ENCODE measurements at places on chromosomes 4 and X. TPM values are rescaled to one million over a fixed set of nuclear protein-coding genes. Genes with fewer than 3 reads are reported as not detected.

DNA sequence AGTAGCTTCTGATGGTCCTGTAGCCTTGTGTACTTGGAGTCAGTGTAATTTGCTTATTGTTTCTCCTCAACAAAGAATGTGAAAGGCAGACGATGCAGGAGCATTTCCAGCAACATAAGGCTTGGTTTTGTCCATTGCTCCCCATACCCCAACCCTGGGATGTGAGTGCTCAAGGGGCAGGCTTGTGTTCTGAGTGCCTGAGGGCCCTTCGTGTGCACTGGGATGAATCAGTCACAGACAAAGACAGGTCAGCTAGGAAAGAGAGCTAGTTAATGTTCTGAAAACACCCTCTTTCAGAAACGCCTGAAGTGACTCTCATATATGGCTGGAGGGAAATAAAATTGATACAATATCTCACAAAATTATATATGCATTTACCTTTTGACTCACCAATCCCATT, 59.1 kb downstream of the PRPS1 start:
- no peak for DNase-seq
- no peak overlapping the region for H3K4me3 ChIP-seq
- no peaks in the 10 kb centered on the region for H3K36me3 ChIP-seq
- no peaks in the 10 kb centered on the region for H3K4me1 ChIP-seq
- no peaks in the 10 kb centered on the region for H3K27me3 ChIP-seq
- H3K27ac ChIP-seq, result no peak overlapping the region

- DNase-seq, result no peak
- H3K27me3 ChIP-seq, result no peaks in the 10 kb centered on the region
- no peak overlapping the region for H3K27ac ChIP-seq
- no peaks in the 10 kb centered on the region for H3K36me3 ChIP-seq
These were observed 4.0 kb downstream of the DUSP9 start for GRCh38 chrX:153650959-153651358.

DNA sequence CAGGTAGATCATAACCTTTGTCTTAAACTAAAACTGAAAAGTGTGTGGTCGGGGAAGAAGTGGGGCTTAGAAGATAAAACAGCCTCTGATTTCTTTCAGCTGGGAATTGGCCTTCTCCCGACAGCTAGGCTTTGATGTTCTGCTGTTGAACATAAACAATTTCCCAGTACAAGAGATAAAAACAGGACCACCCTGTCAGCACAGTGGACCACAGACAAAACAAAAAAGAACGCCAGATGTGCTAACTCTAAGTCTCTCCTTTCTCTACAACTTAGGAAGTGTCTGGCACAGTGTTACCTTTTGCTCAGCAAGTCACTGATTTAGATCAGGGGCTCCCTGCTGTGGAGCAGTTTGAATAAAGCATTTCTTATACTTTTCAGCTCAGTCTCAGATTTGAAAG, 87.5 kb upstream of the UXT start:
- no peaks in the 10 kb centered on the region for H3K36me3 ChIP-seq
- peaks cover 4% of the 10 kb centered on the region for H3K27me3 ChIP-seq
- no peak overlapping the region for H3K27ac ChIP-seq
- DNase-seq, result no peak
- H3K4me1 ChIP-seq, result no peaks in the 10 kb centered on the region

DNA sequence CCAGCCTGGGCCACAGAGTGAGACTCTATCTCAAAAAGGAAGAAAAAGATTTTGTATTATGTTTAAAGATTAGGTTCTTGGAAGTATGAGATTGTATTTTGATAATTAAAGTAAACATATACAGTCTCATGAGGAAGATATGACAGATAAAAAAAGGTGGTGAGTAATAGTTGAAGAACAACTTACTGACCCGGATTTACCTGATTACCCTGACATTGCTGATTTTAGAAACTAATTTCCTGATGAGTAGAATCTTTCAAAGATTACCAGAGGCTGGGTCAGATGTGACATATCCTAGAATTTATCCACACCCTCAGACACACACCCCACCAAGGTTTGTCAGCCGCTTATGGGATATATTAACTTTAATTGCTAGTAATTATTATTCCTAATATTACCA, 9.5 kb downstream of the CDKL5 start:
- no peak overlapping the region for H3K27ac ChIP-seq
- H3K36me3 ChIP-seq, result no peaks in the 10 kb centered on the region
- H3K4me3 ChIP-seq, result no peak overlapping the region

DNA sequence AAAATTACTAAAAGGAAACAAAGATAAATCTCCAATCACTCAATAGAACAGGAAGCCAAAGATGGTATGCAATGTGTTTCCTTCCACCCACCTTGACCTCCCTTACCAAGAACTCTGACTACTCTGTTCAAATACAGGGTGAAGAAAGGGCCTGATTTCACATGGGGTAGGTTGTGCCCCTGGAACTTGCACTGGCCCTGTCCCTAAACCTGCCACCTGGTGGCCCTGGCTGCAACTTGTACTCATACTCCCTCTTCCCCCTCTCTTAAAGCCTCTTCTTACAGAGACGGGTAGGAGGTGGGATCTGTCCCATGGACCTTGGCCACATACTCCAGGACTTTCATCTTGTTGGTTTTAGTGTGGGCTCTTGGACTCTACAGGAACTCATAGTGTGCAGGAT, 17.3 kb upstream of the TMEM185A start:
- no peak overlapping the region for H3K27ac ChIP-seq
- H3K4me1 ChIP-seq, result no peaks in the 10 kb centered on the region
- H3K36me3 ChIP-seq, result no peaks in the 10 kb centered on the region
- no peaks in the 10 kb centered on the region for H3K27me3 ChIP-seq
- DNase-seq, result no peak

DNA sequence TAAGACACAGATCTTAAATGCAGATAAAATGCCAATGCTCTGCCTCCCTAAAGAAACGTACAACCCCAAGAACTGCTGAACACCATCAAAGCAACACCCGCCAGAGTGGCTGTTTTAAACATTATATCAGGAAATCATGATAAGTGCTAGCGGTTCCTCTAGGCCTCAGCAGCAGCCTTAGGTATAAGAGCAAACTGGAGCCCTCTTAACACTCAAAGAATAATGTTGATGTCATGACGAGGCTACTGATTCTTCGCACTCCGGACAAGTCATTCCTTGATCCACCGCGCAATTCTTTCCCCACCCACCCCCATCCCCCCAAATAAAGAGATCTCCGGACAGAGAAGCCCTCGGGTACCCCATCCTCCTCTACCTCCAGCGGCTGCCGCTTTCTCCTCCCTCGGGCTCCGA, 507 bp downstream of the LIN54 start:
- DNase-seq, result no peak
- H3K36me3 ChIP-seq, result no peaks in the 10 kb centered on the region
- no peaks in the 10 kb centered on the region for H3K27me3 ChIP-seq
- peak overlapping the region; percentile 75 for H3K4me3 ChIP-seq
- no peaks in the 10 kb centered on the region for H3K4me1 ChIP-seq

GRCh38 chr4:174717828-174718227, 111.2 kb downstream of the GLRA3 start:
- no peaks in the 10 kb centered on the region for H3K27me3 ChIP-seq
- H3K4me1 ChIP-seq, result no peaks in the 10 kb centered on the region
- H3K4me3 ChIP-seq, result no peak overlapping the region
- no peaks in the 10 kb centered on the region for H3K36me3 ChIP-seq

DNA sequence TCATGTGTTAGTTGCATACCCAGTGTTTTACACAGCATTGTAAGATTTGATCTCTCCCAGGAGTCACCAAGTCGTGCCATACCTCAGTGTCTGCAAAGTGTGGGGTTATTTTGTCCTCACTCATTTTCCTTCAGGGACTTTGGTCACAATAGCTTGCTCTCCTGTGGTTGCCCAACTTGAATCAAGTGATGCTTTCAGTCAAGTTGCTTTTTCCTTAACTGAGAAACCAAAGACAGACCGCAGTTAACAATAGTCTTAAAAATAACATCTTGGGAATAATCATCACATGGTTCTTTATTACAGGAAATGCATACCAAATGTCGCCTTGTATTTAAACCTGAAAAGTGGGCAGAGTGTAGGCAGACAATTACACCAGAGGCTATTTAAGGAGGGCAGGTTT, 44.5 kb upstream of the NDP start:
- H3K4me3 ChIP-seq, result no peak overlapping the region
- DNase-seq, result no peak
- H3K36me3 ChIP-seq, result no peaks in the 10 kb centered on the region
- peaks cover 5% of the 10 kb centered on the region for H3K27me3 ChIP-seq
- H3K4me1 ChIP-seq, result no peaks in the 10 kb centered on the region
- H3K27ac ChIP-seq, result no peak overlapping the region

DNA sequence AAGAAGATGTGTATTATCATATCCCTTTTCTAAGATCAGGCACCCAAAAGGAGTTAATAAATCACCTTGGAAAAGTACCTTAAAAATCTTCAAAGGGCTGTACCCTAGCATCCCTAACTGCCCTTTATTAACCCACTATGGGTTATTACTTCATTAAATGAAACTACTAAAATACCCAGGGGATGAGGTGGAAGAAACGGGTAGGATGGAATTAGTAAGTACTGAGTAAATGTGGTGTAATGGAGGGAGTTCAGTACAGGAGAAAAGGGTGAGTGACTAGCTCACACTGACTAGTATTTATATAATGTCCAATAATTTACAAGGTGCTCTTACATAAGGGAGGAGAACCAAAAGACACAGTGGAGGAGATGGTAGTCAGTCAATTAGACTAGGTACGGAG, 51.0 kb upstream of the RASGEF1B start:
- H3K4me3 ChIP-seq, result no peak overlapping the region
- DNase-seq, result no peak
- H3K27me3 ChIP-seq, result no peaks in the 10 kb centered on the region
- H3K27ac ChIP-seq, result no peak overlapping the region

DNA sequence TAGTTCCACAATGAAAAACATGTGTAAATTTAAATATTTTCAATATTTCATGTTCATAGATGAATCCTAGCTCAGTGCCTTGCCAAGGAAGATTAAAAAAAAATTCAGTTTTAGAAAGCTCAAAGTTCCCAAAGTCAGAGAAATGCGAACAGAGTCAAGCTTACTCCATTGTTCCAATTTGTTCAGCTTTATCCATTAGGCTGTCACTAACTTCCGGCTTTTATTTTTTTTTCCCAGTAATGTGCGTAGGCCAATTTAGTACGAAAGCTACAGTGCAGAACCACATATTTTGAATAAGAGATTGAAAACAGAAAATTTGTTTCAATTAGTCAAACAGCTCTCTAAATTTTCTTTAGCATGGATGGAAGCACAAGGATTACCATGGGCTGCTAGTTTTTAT, 23.1 kb upstream of the KLHL2 start:
- no peak for DNase-seq
- H3K4me1 ChIP-seq, result no peaks in the 10 kb centered on the region
- H3K4me3 ChIP-seq, result no peak overlapping the region

DNA sequence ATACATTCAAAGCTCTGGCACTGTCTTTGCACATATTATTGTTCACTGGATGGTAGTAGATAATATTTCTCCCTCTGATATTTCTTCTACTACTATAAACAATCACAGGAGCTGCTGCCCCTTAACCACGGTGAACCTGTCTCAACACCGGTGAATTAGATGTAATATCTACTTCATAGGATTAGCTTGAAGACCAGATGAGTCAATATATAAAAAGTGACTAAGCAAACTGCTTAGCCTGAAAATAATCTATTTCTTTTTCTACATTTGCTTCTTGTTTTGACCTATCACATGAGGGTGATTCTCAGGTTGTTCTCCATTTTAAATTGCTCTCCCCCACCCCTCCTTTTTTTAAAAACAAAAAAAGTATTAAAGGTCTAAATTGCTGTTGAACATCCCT, 645.5 kb downstream of the ANKRD50 start:
- H3K27ac ChIP-seq, result no peak overlapping the region
- no peak for DNase-seq
- no peaks in the 10 kb centered on the region for H3K27me3 ChIP-seq

GRCh38 chr4:5969336-5969735, 48.9 kb downstream of the C4orf50 start:
- no peaks in the 10 kb centered on the region for H3K36me3 ChIP-seq
- no peak overlapping the region for H3K27ac ChIP-seq
- H3K4me3 ChIP-seq, result no peak overlapping the region
- DNase-seq, result no peak

- no peaks in the 10 kb centered on the region for H3K4me1 ChIP-seq
- H3K4me3 ChIP-seq, result no peak overlapping the region
- no peaks in the 10 kb centered on the region for H3K27me3 ChIP-seq
- DNase-seq, result no peak
- no peak overlapping the region for H3K27ac ChIP-seq
- H3K36me3 ChIP-seq, result no peaks in the 10 kb centered on the region
These were observed 595.6 kb downstream of the TRAM1L1 start for GRCh38 chr4:116489739-116490138.

The NKX3-2 gene
- total RNA-seq, result not detected

- H3K27ac ChIP-seq, result no peak overlapping the region
- no peaks in the 10 kb centered on the region for H3K36me3 ChIP-seq
These were observed 207.2 kb downstream of the NLGN4X start for GRCh38 chrX:6021316-6022091.

DNA sequence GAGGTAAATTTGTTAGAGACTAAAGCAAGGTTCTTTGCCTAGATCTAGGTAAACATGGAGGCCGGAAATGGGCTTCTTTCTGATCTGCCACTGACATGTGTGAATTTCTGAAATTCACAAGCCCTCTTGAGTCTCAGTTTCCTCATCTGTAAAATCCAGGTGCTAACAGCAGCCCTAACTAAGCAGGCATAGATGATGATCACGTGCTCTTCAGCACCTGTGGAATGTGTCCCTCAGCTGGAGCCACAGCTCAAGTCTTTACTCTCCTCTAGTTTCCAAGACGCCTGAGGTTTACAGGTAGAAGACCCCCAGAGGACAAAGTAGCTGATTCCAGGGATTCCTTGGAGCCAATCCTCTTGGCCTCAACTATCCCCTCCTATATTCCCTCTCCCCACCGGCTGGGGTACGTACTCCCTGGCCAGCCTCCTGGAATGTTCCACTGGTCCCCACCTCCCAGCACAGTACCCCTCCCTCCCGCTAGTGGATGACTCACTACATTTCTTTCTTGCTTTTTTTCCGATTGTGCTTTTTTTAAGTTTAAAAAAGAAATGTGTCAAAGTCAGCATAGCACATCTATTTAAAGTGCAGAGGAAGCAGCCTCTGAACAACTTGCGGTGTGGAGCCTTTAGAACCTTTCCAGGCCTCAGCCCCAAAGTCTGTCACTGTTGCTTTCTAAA, 98.4 kb downstream of the PHKA2 start:
- no peaks in the 10 kb centered on the region for H3K27me3 ChIP-seq
- peak overlapping the region; percentile 51 for H3K4me3 ChIP-seq
- no peaks in the 10 kb centered on the region for H3K36me3 ChIP-seq
- peak overlapping the region; percentile 43 for H3K27ac ChIP-seq
- DNase-seq, result no peak
- no peaks in the 10 kb centered on the region for H3K4me1 ChIP-seq

DNA sequence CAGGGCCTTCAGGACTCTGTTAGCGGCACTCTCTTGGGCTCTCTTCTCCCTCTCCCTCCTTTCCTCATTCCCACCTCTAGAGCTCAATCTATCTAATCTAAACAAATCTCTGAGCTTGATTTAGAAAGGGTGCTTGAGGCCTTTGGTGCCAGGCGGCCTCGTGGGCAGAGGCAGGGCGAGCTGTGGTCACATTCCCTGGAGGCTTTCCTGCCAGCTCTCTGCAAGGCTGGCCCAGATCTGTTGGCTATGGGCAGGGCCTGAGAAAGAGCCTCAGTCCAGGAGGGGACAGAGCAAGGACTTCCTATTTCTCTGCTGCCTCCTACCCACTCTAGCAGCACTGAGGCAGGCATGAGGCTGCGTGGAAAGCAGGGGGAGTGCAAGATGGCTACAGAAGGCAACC, 38.6 kb downstream of the PJA1 start:
- no peaks in the 10 kb centered on the region for H3K4me1 ChIP-seq
- no peak for DNase-seq

- H3K27me3 ChIP-seq, result no peaks in the 10 kb centered on the region
- no peaks in the 10 kb centered on the region for H3K4me1 ChIP-seq
- H3K27ac ChIP-seq, result no peak overlapping the region
- H3K4me3 ChIP-seq, result no peak overlapping the region
- DNase-seq, result no peak
These were observed 64.6 kb downstream of the ZAR1 start for GRCh38 chr4:48554606-48555005.

The CT45A1 gene
- not detected for total RNA-seq

All from right lobe of liver (tissue), 6 donors.